Sciatic nerve (tissue), 2 donors: ENCODE measurements at places on chromosomes 13 and 19. TPM values are rescaled to one million over a fixed set of nuclear protein-coding genes. Genes with fewer than 3 reads are reported as not detected.

DNA sequence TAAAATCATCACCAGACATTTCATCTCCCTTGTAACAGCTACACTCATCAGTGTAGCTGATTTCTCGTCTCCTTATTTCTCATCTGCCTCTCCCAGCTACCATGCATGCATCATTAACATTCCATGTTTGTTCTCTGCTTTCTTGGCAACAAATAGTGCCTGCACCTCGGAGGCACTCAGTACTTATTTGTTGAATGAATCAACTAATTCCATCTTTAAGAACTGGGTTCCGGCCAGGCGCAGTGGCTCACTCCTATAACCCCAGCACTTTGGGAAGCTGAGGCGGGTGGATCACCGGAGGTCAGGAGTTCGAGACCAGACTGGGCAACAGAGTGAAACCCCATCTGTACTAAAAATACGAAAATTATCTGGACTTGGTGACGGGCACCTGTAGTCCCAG, 63.9 kb upstream of the GTF3A start:
- DNase-seq, result no peak

- no peak for DNase-seq
Observed at GRCh38 chr13:29423050-29423449, 172.4 kb downstream of the SLC7A1 start.

GRCh38 chr13:114303700-114304327, 10.5 kb upstream of the CHAMP1 start:
- DNase-seq, result no peak

- DNase-seq, result no peak
Observed at GRCh38 chr13:43935878-43936277, 56.2 kb downstream of the LACC1 start.

DNA sequence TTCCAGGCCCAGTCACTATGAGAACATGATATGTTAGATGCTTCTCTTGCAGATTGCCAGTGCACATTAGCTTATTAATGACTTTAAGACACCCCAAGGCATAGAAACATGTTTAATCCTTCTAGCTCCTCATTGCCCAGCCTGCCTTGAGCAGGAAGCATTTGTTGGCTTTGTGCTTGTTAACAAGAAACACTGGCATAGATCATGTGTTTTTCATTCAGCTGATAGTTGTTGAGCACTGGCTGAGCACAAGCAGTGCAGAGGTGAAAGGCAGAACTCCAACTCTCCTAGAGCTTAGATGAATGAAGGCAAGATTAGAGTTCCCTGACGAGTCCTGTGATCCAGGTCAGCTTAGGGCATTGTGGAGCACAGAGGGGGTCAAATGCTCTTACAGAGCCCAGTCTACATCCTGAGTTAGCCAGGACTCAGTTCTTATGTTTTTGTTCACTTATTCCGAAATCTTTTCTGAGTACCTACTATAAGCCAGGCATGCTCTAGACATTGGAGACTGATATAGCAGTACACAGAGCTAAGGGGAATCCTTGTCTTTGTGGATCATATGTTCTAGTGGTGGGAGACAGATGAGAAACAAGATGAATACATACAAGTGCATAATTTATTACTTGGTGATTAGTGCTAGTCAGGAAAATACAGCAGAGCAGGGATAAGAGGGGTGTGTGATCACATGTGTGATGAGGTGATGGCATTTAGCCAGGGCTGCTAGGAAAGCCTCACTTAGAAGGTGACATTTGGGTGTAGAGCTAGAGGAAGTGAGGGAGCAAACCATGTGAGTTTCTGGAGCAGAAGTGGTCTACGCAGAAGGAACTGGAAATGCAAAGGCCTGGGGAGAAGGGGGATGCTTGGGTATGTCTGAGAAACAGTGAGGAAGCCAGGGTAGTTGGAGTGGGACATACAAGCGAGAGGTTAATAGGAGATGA, 101.2 kb downstream of the WASF3 start:
- no peak for DNase-seq

DNA sequence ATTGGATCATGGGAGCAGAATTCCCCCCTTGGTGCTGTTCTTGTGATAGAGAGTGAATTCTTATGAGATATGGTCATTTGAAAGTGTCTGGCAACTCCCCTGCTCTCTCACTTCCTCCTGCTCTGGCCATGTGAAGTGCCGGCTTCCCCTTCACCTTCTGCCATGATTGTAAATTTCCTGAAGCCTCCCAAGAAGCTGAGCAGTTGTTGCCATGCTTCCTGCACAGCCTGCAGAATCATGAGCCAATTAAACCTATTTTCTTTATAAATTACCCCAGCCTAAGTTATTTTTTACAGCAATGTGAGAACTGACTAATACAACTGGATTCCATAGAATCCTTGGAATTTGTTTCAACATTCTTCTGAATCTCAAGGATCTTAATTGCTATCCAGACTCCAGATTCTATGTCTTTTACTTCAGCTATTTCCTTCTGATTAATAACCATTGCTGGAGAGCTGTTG, 328.1 kb downstream of the SLITRK5 start:
- DNase-seq, result no peak

DNA sequence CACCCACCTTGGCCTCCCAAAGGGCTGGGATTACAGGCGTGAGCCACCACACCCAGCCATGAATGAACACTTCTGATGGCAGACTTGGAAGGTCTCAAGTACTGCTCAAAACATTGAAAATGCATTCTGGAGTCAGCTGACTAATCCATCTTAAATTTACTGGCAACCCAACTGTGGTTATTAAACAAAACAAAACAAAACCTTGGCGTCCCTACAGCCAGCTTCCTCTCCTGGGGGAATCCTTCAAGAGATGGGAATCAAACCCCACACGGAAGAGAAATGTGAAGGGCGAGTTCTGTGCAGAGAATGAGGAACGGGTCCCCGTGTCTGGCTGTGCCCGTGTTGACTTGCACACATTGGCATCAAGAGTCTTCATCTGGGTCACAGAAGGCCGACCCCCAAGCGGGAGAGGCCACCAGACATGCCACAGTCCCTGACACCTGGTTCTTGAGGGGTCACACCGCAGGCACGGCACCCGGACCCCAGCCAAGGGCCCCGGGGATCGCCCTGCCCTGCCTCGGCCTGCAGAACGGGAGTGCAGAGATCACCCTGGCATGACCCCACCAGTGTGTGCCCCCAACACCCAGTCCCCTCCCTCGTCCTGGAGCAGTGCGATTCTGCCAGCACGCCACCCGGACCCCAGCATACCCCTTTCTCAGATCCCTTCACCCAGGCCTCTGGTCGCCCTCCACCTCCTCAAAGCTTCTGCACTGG, 3.2 kb downstream of the MAP2K2 start:
- DNase-seq, result no peak

DNA sequence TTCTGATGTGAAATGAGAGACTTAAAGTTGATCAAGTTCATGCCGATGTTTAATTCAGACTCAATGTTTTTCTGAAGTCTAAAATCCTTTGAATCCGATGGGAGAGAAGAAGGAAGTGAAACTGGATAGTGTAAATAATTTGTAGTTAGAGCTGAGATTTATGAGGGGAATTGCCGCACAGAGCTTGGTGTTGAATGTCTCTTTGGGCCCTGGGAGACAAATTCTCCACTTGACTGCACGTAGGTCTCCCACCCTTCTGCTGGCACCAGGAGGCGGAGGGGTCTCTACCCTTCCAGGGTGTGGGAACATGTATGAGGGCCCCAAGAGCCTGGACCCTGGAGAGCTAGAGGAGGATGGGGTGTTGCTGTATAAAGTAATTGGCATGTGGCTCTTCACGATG, 140.8 kb upstream of the SERP2 start:
- DNase-seq, result no peak

DNA sequence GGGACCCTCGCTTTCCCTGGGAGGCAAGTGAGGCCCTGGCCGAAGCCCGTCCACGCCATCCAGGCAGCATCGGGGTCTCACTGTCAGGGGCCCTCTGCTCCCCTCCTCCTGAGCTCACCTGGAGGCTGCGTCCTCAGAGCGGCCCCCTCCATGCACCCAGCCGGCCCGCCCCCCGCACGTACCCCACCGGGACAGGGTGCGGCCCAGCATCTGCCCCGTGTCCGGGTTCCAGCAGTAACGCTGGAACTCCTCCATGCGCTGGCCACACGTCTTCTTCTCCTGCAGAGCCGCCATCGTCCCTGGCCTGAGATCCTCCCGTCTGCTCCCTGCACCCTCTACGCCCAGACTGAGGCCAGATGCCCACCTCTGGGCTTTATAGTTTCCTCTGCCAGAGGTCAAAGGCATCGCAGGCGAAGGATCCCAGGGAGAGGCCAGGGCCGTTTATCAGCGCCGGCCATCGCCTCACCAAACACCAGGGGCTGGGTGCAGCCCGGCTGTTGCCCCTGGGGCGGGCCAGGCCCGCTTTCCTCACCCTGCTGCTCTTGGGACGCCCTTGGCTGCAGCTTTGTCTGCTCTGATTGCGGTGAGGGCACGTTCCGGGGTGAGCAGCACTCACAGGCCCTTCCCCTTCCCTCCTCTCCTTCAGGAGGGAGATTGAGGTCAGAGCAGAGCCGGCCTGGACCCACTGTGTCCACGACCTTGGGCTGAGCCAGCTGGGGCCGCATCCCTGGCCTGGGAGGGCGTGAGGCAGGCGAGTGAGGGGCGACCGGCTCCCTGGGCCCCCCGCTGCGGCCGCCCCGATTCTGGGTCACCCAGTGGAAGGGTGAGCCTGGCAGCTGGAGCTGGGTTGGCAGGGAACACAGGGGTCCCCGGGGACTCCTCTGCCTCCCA, at the start of gene ATP4B:
TSS of gene ATP4B (minus strand) at position 348 of the 891 bp plus-strand sequence. CDS start at position 294, 54 bp downstream.
- DNase-seq, result peak; percentile 43

DNA sequence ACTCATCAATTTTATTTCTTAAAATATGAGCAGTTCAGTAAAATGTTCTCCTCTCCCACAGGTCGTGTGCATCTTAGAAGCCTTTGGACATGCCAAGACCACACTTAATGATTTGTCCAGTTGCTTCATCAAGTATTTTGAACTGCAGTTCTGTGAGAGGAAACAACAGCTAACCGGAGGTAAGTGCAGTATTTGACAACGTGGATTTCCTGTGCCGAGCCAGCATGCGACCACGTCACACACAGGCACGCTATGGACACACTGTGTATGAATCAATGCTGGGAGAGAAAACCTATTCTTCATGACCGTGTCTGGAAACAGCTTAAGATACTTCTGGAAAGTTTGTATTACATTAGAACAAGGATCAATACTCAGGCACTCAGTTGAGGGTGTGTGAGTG, 268.5 kb downstream of the MYO16 start:
- DNase-seq, result no peak

GRCh38 chr19:24059563-24060295, 27.3 kb upstream of the ZNF254 start:
- DNase-seq, result no peak

DNA sequence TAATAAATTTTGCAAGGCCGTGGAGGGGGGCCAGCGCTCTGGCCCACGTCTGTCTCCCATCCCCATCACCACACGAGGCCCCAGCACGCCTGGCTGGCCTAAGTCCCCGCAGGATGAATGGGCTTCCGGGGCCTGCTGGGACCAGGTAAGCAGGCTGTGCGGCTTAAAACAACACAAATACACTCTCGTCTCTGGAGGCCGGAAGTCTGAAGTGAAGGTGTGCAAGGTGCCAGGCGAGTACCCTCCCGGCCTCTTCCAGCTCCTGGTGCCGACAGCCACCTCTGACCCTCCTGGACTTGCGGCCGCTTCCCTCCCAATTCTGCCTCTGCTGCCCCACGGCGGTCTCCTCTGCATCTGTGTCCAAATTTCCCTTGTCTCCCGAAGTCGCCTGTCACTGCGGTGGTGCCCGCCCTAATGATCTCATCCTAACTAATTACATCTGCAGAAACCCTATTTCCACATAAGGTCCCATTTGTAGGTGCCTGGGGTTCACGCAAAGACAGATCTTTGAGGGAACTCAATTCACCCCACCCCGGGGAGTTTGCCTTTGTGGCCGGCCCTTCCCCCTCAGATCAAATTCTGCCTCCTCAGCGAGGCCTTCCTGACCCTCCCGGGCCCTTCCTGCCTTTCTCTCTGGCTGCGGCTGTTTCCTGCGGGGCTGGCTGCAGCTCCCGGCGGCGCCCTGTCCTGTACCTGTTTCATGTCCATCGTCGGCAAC, 8.1 kb upstream of the PTBP1 start:
- peak; percentile 62 for DNase-seq

GRCh38 chr13:95292622-95293021, 8.6 kb downstream of the ABCC4 start:
- no peak for DNase-seq

- no peak for DNase-seq
Observed at GRCh38 chr13:23871616-23872220, 17.5 kb downstream of the MIPEP start.

GRCh38 chr13:66528944-66529576, 701.1 kb downstream of the PCDH9 start:
- no peak for DNase-seq

Gene TRAPPC2B
- total RNA-seq, result 6.0 TPM

Gene ZNF541
- 0.71 TPM for total RNA-seq

Gene BIVM
- total RNA-seq, result 25.7 TPM

Gene PLEKHF1
- total RNA-seq, result 30.4 TPM

Gene SPTBN4
- 20.9 TPM for total RNA-seq

Gene RASA3
- total RNA-seq, result 47.6 TPM

Gene SLC27A1
- 47.3 TPM for total RNA-seq

Gene DCLK1
- 55.5 TPM for total RNA-seq

Gene IGFL3
- not detected for total RNA-seq

Gene SIGLEC9
- total RNA-seq, result 5.3 TPM
